Heart left ventricle (tissue), 16 donors: ENCODE measurements at places on chromosomes 12 and 14. TPM values are rescaled to one million over a fixed set of nuclear protein-coding genes. Genes with fewer than 3 reads are reported as not detected.

Gene HDAC7
- total RNA-seq: 32.1 TPM

DNA sequence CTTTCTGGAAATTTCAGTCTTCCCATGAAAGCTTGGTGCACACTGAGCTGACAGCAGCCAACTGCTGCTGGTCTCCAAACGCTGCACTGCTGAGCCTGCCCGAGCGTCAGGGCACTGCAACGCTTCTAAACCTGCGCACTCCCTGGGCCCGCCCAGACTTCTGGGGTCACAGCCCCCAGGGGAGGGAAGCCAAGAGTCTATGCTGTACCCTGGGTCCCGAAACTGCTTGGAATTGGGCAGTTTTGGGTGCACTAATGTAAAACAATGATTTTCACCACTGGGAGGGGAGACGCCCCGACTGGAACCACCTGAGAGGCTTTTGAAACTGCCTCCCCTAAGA is 32.0 kb downstream of the CCDC92 start:
- no peak for DNase-seq
- H3K4me1 ChIP-seq: peaks cover 17% of the 10 kb centered on the region
- H3K27me3 ChIP-seq: no peaks in the 10 kb centered on the region
- H3K36me3 ChIP-seq: peaks cover 65% of the 10 kb centered on the region

- no peak for DNase-seq
- H3K27ac ChIP-seq: no peak overlapping the region
- no peaks in the 10 kb centered on the region for H3K27me3 ChIP-seq
- H3K4me3 ChIP-seq: no peak overlapping the region
- no peaks in the 10 kb centered on the region for H3K4me1 ChIP-seq
These were observed 296.4 kb downstream of the DPF3 start for GRCh38 chr14:72597252-72598233.

GRCh38 chr14:92888896-92889295 is 34.1 kb upstream of the CHGA start:
- DNase-seq: no peak
- peaks cover 19% of the 10 kb centered on the region for H3K27me3 ChIP-seq
- no peak overlapping the region for H3K27ac ChIP-seq
- H3K36me3 ChIP-seq: no peaks in the 10 kb centered on the region

Gene CHFR
- 11.6 TPM for total RNA-seq

Gene SAMD15
- not detected for total RNA-seq

GRCh38 chr14:86299994-86300393 is 770.0 kb downstream of the FLRT2 start:
- H3K27ac ChIP-seq: no peak overlapping the region
- H3K36me3 ChIP-seq: no peaks in the 10 kb centered on the region
- no peak overlapping the region for H3K4me3 ChIP-seq

DNA sequence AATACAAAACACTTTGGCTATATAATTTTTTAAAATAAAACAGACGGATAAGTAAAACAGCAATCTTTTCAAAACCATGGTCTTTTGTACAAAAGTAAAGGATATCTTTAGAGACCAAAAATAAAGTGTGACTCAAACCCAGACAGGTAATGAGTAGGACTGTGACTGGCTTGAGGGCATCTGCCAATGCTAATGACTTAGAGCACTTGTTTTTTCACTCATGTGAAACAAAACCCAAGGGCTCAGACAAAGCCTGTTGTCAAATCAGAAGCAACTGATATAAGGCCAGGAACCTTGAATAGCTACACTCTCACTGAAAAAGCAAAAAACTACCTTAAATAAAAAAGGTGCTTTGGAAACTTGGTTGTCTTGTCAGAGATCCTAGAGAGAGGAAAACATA is 357.4 kb downstream of the TMEM117 start:
- no peaks in the 10 kb centered on the region for H3K36me3 ChIP-seq
- DNase-seq: no peak
- no peak overlapping the region for H3K27ac ChIP-seq
- no peaks in the 10 kb centered on the region for H3K27me3 ChIP-seq

DNA sequence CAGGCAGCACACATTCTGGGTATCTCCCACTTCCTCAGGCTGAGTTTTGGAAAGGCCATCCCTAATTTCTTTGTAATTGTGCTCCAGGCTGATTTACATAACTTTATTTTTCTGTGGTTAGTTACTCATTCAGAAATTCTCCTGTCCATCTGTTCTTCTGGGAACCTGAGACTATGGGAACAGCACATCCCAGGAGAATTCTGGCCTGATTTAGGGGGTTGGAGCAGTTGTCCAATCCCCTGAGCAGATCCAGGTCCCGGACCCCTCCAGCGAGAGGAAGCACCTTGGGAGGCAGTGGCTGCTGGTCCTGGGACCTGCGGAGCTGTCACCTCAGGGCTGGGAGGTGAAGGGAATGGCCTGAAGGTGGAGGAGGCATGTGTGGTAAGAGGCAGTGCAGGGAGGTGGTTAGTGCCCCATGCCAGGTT is 40.4 kb downstream of the TSPAN9 start:
- H3K36me3 ChIP-seq: no peaks in the 10 kb centered on the region
- no peaks in the 10 kb centered on the region for H3K27me3 ChIP-seq
- no peak overlapping the region for H3K4me3 ChIP-seq

DNA sequence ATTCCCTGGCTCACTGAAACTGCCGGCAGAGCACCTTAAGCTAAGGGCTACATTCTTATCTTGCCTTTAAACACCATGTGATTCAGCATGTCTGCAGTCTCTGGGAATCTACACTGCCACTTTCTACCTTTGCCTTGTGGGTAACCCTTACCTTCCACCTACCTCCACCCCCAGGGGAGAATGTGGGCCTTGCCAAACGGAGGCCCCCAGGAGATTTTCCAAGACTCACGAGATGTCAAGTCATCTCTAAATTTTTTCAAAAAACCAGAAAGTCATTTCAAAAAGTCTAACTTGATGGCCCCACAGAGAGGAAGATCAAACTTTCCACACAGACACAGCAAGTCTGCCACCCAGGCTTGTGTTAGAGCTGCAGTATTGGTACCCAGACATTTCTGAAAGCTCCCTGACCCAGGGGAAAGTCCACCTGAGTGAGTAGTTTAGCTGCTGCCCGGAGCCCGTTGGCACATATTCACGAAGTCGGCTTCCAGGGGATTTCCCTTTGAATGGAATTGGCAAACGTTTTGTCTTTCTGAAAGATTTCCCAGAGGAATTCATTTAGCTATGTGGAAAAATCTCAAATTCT is 4.7 kb upstream of the PSMA6 start:
- DNase-seq: no peak
- no peaks in the 10 kb centered on the region for H3K4me1 ChIP-seq
- H3K4me3 ChIP-seq: no peak overlapping the region
- H3K27me3 ChIP-seq: no peaks in the 10 kb centered on the region

DNA sequence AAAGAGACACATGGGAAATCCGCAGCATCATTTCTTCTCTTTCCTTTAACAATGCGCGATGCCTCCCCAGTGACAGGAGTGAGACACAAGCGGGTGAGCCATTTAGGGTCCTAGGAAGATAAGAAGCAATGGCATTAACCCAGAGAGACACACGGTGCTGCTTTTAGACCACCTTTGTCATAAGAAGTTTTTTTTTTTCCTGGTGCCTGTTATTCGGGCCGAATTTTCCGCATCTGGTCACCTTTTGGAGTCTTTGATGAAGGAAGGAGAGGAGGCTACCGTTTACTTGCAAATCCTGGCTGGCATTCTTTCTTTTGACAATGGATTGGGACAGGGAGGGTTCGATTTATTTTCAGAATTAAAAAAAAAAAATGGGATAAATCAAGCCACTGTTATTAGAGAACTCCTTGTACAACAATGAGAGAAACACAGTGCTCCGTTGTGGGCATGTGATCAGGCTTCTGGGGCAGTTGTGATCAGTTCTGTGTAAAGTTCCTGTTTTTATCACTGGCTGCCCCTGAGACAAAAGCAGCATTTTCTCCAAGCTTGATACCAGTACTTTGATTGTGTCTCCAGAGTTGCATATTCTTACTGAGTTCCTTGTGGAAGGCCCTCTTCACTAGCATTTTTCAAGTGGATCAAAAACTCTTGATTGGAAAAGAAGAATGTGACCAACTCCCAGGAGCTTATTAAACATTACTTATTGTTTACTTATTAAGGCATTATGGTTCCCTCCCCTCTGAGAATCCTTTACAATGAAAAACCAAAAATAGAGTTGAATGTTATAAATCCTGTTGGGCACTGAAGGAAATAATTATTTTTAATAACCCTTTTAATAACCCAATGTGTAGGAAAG is 1.1 kb downstream of the DIP2B start:
- no peak for DNase-seq
- peak overlapping the region; percentile 98 for H3K27ac ChIP-seq
- H3K4me3 ChIP-seq: peak overlapping the region; percentile 85
- H3K36me3 ChIP-seq: no peaks in the 10 kb centered on the region
- peaks cover 57% of the 10 kb centered on the region for H3K4me1 ChIP-seq

DNA sequence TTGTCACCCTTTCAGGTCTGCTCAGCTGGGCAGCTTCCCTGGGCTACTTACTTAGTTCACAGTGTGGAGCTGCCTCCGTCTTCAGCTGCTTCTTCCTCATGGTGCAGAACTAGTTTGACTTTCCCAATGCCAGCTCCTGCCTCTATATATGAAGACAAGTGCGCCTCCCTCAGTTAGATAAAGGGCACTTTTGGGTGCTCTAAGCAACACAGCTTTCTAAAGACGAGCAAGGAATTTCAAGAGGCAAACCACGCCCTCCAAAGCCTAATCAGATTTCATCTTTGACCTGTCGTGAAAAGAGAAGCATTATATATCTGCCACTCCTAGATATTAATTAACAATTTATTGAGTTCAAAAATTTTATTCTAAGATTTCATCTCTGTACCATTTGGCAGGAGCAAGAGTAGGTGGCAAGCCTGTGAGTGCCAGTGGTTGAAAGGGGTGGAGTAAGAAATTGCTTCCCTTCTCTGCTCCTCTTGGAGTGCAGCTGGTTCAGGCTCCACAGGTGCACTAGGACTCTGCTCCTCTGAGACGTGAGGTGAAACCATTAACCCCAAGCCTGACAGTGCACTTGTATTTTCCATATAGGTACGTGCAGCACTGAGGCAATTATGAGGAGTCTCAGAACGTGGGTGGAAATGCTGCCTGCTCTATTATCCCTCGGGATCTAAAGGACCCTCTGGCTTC is 2.1 kb upstream of the SLC11A2 start:
- DNase-seq: no peak
- H3K36me3 ChIP-seq: no peaks in the 10 kb centered on the region
- H3K4me1 ChIP-seq: peaks cover 20% of the 10 kb centered on the region
- H3K27me3 ChIP-seq: no peaks in the 10 kb centered on the region

- H3K4me3 ChIP-seq: no peak overlapping the region
- no peak for DNase-seq
- peak overlapping the region; percentile 34 for H3K27ac ChIP-seq
- peaks cover 9% of the 10 kb centered on the region for H3K4me1 ChIP-seq
- H3K36me3 ChIP-seq: peaks cover 49% of the 10 kb centered on the region
These were observed 14.3 kb upstream of the PAPLN start for GRCh38 chr14:73223049-73223448.

DNA sequence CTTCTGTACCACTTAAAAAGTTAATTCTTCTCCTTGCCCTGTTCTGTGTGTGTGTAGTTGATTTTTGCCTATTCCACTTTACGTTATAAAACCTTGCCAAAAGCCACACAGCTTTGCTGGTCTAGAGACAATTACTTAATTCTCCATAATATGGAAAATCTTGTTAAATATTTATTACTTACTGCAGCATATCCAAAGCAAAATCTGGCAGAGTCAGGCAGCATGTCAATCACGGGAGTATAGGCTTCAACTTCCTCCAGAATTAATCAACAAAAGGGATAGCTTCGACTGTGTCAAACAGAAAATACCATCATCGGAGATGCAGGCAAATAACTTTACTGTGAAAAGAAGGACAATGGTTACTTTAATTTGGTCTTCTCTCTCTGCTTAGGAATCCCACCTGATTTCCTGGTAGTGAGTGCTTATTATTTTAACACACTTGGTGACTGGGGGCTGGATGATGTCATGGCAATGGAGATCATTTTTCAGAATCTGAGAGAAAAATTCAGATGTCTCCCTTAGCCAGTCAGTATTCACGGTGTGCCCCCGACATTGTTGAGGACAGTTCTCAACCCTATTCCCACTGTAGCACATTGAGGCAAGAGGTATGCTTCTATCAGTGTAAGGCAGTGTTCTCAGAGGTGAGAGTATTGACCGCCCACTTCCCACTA is 3.7 kb upstream of the MSRB3 start:
- no peak overlapping the region for H3K27ac ChIP-seq
- H3K4me1 ChIP-seq: peaks cover 2% of the 10 kb centered on the region
- no peaks in the 10 kb centered on the region for H3K36me3 ChIP-seq
- H3K27me3 ChIP-seq: no peaks in the 10 kb centered on the region
- no peak for DNase-seq

- H3K4me3 ChIP-seq: no peak overlapping the region
- H3K36me3 ChIP-seq: no peaks in the 10 kb centered on the region
- H3K4me1 ChIP-seq: peaks cover 18% of the 10 kb centered on the region
- DNase-seq: no peak
- H3K27me3 ChIP-seq: no peaks in the 10 kb centered on the region
These were observed 6.7 kb downstream of the KRT81 start for GRCh38 chr12:52284562-52285171.

Gene HCAR1
- not detected for total RNA-seq

GRCh38 chr12:102633981-102634605 is 153.7 kb upstream of the IGF1 start:
- no peak overlapping the region for H3K4me3 ChIP-seq
- H3K4me1 ChIP-seq: no peaks in the 10 kb centered on the region
- no peaks in the 10 kb centered on the region for H3K36me3 ChIP-seq
- DNase-seq: no peak
- no peaks in the 10 kb centered on the region for H3K27me3 ChIP-seq

- no peak overlapping the region for H3K4me3 ChIP-seq
- no peak overlapping the region for H3K27ac ChIP-seq
- no peak for DNase-seq
- H3K36me3 ChIP-seq: no peaks in the 10 kb centered on the region
These were observed 48.4 kb downstream of the ATL1 start for GRCh38 chr14:50608302-50608851.

GRCh38 chr12:69106482-69107118 is 132.8 kb upstream of the CPSF6 start:
- no peaks in the 10 kb centered on the region for H3K27me3 ChIP-seq
- H3K36me3 ChIP-seq: no peaks in the 10 kb centered on the region
- no peak overlapping the region for H3K27ac ChIP-seq
- DNase-seq: no peak

- no peaks in the 10 kb centered on the region for H3K36me3 ChIP-seq
- peaks cover 15% of the 10 kb centered on the region for H3K27me3 ChIP-seq
- no peaks in the 10 kb centered on the region for H3K4me1 ChIP-seq
- no peak for DNase-seq
- H3K4me3 ChIP-seq: no peak overlapping the region
- no peak overlapping the region for H3K27ac ChIP-seq
These were observed 13.1 kb downstream of the KRT85 start for GRCh38 chr12:52354200-52354599.

DNA sequence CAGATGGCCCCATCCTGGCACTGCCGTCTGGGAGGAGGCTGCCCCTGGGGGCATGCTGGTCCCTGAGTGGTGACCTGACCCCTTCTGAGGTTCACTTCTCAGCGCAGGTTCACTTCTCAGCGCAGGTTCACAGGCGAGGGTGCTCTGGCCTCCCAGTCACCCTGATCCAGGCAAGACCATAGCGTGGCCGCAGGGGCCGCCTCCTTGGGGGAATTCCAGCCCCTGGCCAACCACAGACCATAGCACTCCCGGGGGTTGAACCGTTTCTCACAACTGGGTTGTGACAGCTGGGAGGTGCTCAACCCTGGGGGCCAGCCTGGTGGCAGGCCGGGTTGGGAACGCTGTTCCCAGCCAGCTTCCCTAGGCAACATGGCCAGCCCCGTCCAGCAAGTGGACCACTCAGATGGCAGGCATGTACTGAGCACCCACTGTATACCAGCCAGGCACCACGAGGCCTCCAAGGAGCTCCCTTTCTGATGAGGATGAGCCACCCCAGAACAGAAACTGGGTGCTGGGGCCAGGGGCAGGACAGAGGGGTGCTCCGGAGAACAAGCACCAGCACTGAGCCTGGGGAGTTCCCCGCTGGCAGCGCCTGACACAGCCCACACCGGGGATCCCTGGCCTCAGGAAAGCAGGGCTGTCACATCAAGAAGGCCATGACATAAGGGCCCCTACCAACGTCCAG is 28.3 kb upstream of the ZFP36L1 start:
- H3K4me3 ChIP-seq: no peak overlapping the region
- H3K36me3 ChIP-seq: no peaks in the 10 kb centered on the region
- H3K4me1 ChIP-seq: peaks cover 17% of the 10 kb centered on the region
- no peaks in the 10 kb centered on the region for H3K27me3 ChIP-seq
